ENCODE measurements at places on chromosomes 13 and 19. TPM values are rescaled to one million over a fixed set of nuclear protein-coding genes. Genes with fewer than 3 reads are reported as not detected.

The GPR108 gene
- 57.6 TPM for total RNA-seq

The CLEC4M gene
- total RNA-seq = 1.0 TPM

The RNF113B gene
- total RNA-seq = not detected

The ODAD3 gene
- total RNA-seq = 5.4 TPM

The PROZ gene
- total RNA-seq = not detected

The DNAJC15 gene
- total RNA-seq = 0.23 TPM

The ZNF554 gene
- total RNA-seq = 7.6 TPM

The SIRT2 gene
- total RNA-seq = 55.7 TPM

The ACP7 gene
- total RNA-seq = not detected

The ZNF709 gene
- 9.7 TPM for total RNA-seq

The HNRNPL gene
- 282 TPM for total RNA-seq

The LILRB2 gene
- total RNA-seq = 1.3 TPM

DNA sequence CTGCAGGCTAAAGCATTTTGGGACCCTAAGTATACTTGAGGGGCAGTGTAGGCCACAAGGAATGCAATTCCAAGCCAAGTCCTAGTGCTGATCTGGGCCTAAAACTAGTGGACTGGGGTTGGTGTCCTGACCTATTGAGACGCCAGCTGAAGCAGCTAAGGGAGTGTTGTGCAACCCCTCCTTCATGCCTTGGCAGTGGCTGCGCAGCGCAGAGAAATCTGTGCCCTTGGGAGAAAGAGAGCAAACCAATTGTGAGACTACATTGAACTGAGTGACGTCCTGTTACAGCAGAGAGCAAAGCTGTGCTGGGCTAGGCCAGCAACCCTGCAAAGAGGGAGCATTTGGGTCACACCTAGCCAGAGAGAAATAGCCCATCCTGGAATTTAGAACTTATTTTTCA is 2715.0 kb upstream of the PCDH20 start:
- no peak for DNase-seq

- no peak for DNase-seq
These were observed 19.9 kb downstream of the TMED1 start for GRCh38 chr19:10815969-10816644.

DNA sequence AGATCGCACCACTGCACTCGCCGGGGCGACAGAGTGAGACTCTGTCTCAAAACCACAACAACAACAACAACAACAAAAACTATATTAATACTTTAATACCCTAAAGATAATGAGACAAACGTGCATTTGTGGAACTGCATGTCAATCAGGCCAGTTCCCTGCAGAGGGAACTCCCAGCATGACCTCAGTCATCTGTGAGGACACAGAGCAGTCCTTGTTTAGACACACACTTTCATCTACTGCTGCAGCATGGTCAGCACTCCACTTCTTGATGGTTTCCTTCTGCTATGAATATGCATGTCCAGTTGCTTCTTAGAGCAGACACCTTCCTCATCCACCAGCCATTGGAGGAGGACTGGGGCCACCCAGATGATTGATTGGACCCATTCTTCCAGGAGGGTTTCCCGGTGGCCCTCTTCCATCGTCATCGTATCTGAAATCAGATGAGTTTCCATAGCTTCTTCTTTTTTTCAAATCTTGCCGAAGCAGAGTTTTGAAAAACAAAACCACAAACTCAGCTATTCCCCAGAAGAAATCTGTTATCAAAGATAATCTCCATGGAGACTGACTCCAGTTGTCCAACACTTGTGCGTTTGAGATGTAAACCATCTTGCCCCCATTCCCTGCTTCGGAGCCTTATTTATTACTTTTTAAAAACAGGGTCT is 26.5 kb downstream of the ZNF607 start:
- DNase-seq = no peak

- DNase-seq = no peak
These were observed 57.5 kb upstream of the KCTD4 start for GRCh38 chr13:45258334-45258675.

- DNase-seq = no peak
These were observed 4.2 kb upstream of the PLIN3 start for GRCh38 chr19:4871711-4872110.

DNA sequence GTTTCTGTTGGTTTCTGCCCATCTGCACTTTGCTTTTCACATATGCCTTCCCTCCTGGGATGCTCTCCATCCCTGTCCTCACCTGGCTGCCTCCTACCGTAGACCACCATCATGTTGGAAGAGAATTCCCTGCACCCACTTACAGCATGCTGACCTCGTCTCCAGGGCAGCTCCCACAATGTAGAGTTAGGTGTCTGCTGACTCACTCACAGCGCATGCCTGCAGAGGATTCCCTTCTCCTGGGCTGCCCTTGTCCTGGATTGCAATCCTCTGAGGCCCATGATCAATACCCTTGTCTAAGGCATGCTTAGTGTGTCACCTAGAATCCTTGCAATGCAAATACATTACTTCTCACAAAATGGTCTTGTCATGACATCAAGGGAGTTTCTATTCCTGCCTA is 43.6 kb downstream of the STOML3 start:
- DNase-seq = no peak

GRCh38 chr19:42422901-42423461 is 4.2 kb downstream of the LIPE start:
- peak; percentile 53 for DNase-seq

GRCh38 chr19:16184665-16185122 is 516 bp upstream of the FAM32A start:
- DNase-seq = no peak

- no peak for DNase-seq
These were observed 4.4 kb upstream of the TMEM272 start for GRCh38 chr13:51849145-51850101.

GRCh38 chr19:39996218-39996810 is 546 bp upstream of the ZNF546 start:
- DNase-seq = no peak

DNA sequence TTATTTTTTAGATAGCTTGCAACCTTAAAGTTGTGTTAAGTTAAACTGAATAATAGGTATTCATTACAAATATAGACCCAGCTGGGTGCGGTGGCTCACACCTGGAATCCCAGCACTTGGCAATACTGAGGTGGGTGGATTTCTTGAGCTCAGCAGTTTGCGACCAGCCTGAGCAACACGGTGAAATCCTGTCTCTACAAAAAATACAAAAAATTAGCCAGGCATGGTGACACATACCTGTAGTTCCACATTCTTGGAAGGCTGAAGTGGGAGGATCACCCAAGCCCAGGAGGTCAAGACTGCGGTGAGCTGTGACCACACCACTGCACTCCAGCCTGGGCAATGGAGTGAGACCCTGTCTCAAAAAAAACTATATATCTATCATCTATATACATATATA is 386.5 kb downstream of the PCDH17 start:
- DNase-seq = no peak

DNA sequence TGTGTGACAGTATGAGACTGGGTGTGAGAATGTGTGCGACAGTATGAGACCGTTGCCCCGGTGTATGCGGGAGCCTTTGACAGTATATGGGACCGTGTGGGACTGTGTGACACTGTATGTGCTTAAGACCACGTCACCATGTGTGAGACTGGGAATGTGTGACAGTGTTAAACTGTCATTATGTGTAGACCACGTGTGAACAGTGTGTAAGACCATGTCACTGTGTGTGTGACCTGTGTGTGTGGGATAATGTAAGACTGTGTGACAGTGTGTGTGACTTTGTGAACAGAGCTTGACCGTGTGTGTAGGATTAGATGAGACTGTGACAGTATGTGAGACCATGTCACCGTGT is 549 bp downstream of the ZNF583 start:
- no peak for DNase-seq

DNA sequence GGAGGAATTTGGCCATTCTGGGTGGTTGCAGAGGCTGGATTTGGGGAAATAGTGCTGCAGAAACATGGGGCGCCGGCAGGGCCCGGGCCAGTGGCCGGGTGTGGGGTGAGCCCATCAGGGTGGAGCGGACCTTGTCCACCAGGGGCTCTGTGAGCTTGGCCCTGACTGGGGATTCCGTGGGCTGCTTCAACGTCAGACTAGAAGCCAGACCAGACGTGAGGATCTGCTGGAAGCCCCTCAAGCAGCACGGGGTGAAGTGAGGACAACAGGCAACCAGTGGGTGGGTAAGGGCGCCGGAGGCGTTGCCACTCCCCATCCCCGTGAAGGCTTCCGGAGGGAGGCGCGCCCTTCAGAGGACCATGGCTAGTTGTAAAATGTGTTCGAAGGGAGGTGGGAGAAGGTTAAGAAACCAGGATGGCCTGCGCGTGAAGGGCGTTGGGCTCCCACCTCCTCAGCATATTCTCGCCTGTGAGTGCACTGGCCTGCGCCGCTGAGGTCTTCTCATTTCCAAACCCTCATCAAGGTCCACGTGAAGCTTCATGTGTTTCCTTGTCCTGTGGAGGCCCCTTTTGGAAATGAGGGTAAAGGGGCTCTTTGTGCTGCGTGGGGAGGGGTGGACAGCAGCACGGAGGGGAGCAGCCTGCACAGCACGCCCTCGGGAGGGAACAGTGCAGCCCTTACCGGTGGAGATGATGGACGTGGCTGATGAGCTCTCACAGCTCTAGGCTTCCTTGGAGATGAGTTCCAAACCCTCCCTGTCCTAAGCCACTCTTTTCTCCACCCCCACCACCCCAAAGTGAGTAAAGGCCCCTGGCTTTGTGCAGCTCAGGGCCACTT is 8.3 kb downstream of the TEX29 start:
- DNase-seq = no peak

DNA sequence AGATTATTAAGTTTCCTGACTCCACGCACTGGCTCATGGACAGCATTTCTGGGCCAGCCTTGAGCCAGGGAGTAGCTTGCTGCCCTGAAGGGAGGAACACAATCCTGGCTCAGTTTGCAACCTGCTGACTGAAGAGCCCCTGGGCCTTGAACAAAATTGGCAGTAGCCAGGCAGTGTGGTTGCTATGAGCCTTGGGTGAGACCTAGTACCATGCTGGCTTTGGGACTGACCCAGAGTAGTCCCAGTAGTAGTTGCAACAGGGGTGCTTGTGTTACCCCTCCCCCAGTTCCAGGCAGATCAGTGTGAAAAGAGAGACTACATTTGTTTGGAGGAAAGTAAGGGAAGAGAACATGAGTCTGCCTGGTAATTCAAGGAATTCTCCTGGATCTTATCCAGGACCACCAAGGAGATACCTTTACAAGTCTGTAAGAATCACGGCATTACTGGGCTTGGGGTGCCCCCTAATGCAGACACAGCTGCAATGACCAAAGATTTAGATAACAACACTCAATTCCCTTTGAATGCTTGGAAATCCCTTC is 22.0 kb downstream of the ITGBL1 start:
- DNase-seq = peak; percentile 63

DNA sequence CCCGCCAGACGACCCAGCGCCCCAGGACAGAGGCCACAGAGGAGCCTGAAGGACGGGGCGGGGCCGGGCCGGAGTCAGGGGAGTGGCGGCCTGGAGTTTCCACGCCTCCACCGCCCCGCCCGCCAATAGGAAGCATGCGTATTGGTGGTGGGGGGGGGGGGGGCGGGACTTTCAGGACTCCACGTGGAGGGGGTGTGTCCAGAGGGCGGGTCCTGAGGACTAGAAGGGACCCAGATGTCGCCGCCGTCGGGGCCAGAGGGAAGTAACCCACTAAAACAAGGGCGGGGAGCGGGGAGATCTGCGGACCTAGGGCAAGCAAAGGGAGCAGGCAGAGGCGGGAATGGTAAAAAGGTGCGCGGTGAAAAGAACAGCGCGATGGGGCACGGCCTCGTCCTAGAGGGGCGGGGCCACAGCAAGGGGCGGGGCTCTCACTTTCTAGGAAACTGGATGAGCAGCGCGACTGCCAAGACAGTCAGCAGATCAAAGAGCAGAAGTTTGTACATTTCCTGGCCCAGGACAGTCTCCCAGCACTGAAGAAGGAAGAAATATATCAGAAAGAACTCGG is 2.8 kb upstream of the LENG1 start:
- peak; percentile 89 for DNase-seq

- DNase-seq = no peak
These were observed 15.3 kb downstream of the DYRK1B start for GRCh38 chr19:39818626-39819097.

GRCh38 chr13:34750078-34750931 is 191.8 kb upstream of the NBEA start:
- peak; percentile 48 for DNase-seq

DNA sequence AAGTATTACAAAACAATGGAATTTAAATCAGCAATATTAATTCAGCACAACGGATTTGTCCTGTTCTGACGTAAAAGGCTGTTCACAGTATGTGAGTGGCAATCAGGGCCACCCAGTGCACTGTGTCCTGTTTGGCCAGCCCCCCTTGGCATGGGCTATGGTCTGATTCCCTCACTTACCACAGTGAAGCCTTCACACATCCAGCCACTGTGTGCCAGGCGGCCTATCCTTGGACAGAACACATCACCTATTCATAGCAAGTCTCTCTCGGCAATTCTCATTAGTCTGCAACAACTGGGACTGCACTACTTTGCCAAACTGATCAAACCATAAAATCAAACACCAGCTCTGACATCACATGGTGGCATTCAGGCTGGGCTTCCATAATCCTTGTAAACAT is 221.5 kb upstream of the TSHZ3 start:
- DNase-seq = no peak

- no peak for DNase-seq
These were observed 116.6 kb upstream of the UQCRFS1 start for GRCh38 chr19:29329460-29330134.

DNA sequence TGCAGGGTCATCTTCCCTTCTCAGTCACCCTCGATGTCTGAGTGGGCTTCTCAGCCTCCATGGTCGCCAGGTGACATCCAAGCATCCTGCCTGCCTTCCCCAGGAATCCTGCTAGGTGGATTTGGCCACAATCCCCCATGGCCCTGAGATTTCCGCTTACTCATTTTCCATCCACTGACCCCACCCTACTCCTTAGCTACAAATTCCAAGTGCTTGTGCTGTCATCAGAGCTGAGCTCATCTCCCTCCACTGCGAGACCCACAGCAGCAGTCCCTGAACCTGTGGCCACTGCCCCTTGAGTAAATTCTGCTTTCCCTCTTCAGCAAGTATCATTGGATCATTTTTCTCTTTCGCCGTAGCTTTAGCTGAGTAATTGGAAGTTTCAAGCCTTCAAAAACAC is 90.5 kb upstream of the ANKRD10 start:
- no peak for DNase-seq

DNA sequence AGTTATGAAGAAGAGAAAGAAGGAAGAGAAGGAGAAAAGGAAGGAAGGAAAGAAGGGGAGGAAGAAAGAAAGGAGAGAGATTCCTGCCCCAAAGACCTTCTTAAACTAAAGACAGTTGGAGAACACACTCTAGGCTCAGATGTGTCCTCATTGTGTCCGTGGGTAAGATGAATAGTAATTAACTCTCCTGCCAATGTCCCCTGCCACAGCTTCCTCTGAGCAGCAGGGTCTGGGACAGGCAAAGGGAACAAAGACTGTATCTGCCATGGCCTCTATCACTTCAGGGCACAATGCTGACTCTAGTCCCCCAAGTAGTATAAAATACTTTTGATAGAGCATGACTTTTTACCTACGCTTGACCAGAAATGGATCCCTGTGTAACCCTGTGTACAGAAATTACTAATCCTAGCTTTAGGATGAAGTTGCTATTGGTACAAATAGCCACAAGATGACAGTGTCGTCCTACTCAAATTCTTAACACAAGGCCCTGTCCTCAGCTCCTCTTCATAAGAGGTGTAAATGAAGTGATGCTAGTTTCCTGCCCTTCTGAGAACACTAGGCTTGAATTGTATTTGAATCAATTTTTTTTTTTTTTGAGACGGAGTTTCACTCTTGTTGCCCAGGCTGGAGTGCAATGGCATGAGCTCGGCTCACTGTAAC is 186.2 kb upstream of the GPR12 start:
- no peak for DNase-seq
